GM12891 (cell line): ENCODE measurements at places on chromosomes 3 and 15.

DNA sequence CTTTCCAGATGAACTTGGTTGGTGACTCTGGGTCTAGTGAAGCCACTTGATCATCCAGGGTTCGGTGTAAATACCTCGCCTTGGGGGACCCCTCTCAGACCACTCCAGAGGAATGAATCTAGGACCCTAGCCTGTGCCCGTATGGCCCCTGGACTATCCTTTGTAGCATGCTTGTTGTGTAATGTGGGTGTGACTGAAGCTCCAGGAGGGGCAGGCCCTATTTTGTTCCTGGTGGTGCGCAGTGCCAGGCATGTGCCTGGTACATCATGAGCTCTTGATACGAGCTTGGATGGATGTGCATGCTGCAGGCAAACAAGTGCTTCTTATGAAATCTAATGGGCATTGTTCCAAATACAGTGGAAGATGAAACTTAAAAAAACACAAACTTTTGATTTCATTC, 82.8 kb downstream of the EBLN2 start:
- DNase-seq: no peak

GRCh38 chr3:117735481-117736101, 1026.0 kb downstream of the TUSC7 start:
- no peak for DNase-seq

DNA sequence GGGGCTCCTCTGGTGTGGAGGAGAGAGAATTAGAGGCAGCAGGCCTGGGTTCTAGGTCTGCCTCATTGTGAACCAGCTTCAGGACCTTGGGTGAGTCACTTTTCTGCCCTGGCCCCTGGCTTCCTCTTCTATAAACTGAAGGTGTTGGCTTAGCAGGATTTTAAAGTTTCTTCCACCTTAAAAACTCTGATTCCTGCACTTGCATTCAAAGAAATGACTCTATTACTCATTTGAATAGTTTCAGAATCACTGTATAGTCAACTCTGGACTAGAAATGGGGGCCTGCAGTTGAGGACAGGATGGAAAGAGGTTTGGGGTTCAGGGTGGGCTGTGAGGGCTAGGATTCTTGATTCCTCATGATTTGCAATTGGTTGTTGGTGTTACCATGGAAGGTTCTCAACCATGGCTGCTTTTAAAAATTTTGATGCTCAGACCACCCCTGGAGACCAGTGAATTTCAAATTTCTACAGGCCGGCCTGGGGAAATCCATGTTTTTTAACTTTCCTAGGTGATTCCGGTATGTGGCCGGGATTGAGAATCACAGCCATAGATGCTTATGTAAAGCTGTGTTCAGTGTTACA, 19.9 kb downstream of the SMAD3 start:
- DNase-seq: no peak

GRCh38 chr15:64636556-64636955, 138.8 kb downstream of the RBPMS2 start:
- no peak for DNase-seq

DNA sequence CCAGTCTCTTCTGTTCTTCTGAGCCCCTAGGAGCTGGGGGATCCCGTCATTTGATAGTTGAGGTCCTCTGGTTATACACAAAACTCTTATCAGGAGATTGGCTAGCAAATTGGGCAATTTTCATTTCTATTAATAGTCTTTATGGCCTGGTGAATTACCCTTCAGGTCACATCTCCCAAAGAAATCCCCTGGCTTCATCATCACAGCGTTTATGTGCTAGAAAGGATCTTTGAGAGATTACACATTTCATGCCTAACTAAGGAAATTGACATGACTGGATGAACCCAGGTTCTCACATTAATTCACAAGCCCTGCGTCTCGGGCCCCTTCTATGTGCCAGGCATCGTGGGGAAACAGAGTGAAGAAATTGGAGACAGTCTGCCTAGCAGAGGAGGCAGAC, 227.4 kb upstream of the PROK2 start:
- DNase-seq: no peak

DNA sequence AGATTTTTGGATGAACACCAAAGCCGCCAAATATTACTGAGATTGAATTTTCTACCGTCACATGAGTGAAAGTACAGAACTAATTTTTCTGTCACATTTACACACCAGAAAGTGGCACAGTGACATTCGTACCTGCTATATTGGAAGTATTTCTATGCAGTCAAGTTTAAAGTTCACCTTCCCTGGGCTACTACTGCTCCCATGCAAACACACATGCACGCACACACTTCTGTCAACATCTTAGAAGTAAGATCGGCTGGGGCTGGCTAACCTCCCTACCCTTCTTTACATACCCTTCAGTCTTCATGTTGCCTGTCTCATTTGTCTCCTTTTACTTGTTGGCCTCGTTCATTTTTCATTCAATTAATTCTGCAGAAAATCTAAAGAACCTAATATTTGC, 19.0 kb upstream of the TM4SF1 start:
- DNase-seq: no peak

- no peak for DNase-seq
Observed at GRCh38 chr3:11143476-11143875, 10.8 kb upstream of the HRH1 start.

DNA sequence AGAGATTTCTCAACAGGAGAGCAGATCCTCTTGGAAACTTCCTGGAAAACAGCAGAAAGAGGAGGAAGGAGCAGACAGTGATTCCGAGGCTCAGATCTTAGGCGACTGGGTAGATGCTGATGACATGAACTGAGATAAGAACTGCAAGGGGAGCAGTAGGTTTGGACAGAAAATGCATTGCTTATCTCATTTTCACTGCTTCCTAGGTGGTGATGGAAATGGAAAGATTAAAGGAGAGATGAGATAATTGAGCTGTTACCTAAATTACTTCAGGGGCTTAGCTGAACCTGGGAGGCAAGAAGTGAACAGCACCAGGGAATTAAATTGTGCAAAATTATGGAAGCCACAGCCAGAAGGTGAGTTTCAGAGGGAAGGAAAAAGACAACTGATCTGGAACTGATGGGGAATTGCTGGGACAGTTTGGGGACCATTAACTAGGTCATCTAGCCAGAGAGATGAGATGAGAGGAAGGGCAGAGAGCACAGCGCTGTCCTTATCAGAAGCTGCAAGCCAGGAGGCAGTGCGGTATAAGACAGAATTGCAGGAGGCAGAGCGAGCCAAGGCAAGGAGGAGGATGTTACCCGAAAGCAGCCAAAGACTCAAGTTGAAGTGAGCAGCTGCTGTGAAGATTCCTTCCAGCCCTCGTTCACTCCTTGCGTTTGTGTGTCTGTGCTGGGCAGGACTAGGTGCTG, 140.4 kb downstream of the SRGAP3 start:
- no peak for DNase-seq

GRCh38 chr15:27956285-27956684, 142.8 kb downstream of the OCA2 start:
- DNase-seq: no peak

- no peak for DNase-seq
Observed at GRCh38 chr3:160381470-160381869, 17.6 kb downstream of the IFT80 start.

- no peak for DNase-seq
Observed at GRCh38 chr3:100053951-100054620, 60.2 kb downstream of the FILIP1L start.

GRCh38 chr3:69085168-69085832, 563 bp downstream of the ARL6IP5 start:
- DNase-seq: no peak

- no peak for DNase-seq
Observed at GRCh38 chr15:25451501-25451900, 12.7 kb upstream of the UBE3A start.

DNA sequence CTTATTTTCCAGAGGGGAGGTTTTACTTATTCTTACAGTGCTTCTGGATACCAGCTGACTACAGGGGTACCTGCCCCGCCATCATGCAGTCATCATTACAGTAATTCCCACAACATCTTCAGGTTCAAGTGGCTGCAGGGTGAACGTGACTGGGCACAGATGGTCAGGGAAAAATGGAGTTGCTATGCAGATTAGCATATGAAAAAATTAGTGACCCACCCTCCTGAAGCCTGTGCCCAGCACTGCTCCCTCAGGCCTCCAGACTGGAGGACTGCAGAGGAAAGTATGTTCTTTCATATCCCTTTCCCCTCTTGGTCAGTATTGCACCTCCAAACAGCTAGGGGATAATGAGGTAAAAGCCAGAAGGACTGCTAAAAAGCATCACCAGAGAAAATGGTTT, 937.9 kb downstream of the TUSC7 start:
- DNase-seq: no peak

- DNase-seq: no peak
Observed at GRCh38 chr3:175484666-175485065, 625.5 kb downstream of the NAALADL2 start.

DNA sequence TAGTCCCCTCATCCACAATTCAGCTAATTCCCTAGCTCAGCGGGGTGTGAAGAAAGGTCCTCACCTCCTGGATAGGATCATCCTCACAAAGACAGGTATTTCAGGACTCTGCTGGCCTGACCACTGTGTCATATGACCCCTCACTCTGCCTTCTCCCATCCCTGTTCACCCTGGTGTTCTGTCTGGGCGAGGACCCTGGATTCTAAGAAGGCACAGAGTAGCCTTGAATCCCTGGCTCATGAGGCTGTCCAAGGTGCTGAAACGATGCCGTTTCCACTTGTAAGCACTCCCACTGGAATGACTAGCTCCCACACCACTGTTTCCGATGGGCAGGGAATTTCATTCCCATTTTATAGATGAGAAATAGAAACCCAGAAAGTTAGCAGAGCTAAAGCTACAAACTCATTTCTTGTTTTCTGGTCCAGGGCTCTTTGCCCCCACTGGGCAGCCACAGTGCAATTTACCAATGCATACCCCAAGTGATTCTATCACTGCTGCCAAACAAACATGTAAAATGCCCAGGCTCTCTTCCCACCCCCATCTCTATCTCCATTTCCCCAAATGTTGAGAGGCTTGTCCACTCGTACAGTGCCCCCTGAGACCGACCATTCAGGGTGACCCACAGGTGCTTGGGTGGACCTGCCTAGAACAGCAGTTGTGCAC, 83.2 kb downstream of the RAB11A start:
- DNase-seq: no peak

DNA sequence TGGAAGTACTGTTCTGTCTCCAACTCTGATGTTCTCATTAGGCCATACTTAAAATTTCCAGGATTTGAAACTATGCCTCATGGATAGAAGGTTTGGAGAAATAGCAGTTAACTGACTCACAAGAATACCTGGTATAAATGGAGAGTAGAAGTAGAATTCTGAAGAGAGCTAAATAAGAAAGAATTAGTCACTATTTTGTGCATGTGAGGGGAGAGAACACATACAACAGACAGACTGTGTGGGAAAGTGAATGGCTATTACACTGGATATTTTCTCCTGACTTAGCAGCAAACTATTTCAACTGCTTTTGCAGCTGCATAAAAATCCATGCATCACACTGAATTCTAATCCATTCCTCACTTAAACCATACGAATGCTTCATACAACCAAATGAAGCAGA, 71.3 kb downstream of the C3orf70 start:
- no peak for DNase-seq

- DNase-seq: no peak
Observed at GRCh38 chr15:90647326-90647725, 69.8 kb upstream of the BLM start.

DNA sequence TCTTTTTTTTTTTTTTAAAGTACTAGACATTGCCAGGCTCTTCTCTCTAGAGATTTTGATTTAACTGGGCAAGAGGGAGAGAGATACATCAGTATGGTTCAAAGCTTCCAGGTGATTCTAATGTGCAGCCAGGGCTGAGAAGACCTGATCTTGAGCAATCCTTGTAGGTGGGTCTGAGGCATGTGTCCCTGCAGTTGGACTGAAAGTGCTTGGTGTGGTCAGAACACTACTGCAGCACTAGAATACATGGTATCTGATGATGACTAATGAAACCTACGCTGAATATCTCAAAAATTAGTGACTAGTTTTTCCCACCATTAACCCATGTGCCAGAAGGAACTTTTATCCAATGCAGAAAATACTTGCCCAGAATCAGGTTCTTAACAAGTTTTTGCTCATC, 34.4 kb upstream of the MYO5C start:
- no peak for DNase-seq

DNA sequence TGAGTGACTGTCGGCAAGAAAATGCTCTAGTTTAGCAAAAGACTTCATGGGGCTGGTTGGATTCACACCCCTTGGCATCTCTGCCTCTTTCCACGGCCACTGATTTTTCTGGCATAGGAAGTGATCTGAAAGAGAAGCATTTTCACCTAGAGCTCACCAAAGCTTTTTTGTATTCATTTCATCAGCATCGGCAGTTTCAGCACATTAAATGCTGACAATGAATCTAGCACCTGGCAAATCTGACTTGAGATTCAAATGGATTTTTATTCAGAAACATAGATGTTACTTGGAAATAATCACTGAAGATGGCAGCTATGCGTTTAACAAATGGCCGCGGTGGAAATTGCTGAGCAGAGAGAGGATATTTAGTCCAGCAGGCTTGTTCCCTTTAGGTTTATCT, 155.9 kb downstream of the MEIS2 start:
- DNase-seq: no peak

- DNase-seq: peak; percentile 19
Observed at GRCh38 chr3:197149-197827, 725 bp downstream of the CHL1 start.

DNA sequence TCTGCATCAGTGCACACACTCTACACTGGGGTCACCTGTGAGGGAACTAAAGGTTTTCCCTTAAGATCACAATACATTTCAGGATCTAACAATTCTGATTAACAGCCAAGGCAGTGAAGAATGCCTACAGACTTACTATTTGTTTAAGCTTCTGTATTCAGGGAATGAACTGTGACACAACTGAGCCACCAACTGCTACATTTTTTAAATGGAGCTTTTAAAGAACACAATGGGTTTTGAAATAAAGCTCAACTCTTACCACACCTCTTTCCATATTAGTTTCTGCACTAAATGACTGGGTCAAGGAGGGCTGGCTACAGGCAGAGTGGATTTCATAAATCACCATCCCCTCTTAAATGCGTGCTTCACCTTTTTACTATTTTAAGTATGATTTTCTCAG, 100.2 kb downstream of the TMCC1 start:
- no peak for DNase-seq

DNA sequence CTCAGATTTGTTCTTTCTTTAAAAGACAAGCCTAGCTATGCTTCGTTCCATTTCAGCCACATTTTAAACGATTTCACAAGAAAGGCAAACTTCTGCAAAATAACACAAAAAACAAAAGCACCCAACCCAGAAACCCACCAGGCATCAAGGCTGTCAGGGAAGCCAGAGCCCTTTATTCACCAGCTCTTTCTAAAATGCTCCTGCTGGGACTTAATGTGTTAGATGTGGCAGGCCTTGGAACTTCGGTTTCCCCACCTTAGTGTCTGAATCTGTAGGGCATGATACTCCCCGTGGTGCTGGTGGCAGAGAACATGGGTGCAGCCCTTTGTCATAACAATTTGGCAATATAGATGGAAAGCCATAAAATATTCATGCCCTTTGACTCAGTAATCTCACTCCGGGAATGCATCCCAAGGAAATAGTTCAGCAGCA, 56.8 kb upstream of the LCTL start:
- DNase-seq: no peak

GRCh38 chr15:35181538-35181937, 96.4 kb upstream of the NANOGP8 start:
- no peak for DNase-seq

- DNase-seq: no peak
Observed at GRCh38 chr3:15964605-15965442, 167.0 kb upstream of the ANKRD28 start.
